ENCODE measurements at places on chromosomes 1 and 21.

DNA sequence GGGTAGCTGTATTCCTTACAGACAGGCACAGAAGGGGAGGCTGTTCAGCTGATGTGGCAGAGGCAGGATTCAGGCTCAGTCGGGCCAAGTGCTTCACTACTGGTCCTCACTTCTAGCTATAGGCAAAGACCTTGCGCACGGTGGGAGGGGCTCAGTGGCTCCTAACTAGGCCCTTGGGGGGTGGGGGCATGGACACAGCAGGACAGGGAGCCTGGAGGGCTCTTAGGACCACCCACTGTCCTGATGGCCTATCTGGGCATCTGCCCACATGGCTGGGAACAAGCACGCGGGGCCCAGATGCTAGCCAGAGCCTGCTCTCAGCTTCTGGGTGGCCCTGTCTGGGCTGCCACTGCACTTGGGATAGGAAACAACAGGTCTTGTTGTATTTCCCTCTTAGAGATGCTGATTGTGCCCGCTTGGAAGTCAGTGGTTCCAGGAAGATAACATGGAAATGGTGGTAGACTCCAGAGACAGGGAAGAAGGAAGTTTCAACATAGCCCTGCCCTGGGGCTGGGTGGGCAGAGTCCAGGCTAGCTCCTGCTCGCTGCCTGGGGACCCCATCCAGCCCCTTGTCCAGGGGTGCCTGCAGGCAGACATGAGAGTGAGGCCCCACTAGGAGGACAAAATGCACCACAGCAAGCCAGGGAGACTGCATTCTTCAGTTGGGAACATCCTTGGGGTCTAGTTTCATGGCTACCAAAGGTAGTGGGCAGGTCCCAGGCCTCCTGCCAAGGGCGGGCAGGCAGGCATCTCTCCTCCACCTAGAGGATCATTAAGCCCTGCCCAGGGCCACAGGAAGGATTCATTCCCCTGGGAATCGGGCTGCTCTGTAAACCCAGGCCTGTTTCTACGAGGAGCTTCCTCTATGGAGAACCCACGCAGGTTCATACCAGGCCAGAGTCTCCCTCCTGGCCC is 102.5 kb downstream of the BCAR3 start:
- no peak for DNase-seq

DNA sequence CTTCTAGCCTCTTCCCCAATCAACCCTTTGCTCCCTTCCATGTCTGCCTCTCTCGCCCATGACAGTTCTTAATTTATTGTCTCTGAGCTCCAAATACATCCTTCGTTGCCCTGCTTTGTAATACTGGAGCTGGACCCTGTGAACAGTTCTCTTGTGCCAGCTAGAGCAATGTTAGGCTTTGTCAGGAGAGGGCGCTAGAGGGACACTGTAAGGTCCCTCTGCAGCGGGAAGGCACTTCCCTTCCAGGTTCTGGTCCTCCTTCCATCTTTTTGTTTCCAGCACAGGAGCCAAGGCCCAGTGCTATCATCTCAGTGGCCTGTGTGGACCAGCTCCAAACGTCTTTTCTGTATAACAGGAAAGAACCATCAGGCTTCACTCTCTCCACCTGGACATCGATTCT is 95.9 kb downstream of the PTPRU start:
- no peak for DNase-seq

DNA sequence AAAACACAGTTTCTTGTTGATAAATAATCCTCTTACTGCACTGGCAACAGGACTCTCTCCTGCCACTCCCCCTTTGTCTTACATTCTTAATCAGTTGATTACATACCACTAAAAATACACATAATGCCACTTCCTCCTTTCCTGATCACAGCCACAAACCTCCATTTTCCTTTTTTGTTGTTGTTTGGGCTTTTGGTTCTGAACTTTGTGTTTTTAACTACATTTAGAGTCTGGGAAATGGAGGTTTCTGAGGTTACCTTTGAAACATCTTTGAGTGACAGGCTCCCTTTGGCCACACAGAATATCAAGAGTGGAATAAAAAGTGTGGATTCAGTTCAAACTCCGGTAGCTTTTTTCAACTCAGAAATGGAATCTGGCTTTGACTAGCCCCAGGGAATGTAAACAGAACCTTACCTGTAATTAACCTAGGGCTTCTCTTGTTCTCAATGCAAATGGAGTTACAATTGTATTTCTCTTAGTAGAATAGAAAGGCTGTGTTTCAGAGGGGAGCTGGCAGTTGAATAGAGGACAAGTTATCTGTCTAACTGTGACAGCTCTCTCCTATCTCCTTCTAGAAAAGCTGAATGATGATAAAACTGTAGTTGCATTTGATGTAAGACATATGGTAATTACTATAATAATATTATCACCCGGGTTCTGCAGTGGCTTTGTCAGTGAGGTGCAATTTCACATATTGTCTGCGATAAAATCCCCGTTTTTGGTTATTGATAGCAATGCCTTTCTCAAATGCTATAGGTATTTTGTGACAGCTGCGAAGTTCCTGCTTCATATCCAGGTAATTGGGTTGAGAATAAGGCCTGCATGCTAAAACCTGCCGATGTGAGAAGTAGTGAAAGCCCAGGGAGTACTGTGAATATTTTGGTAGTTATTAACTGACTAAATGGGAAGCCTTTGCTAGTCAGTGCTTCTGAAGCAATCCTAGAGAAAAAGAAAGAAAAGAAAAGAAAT is 66.9 kb downstream of the ST6GALNAC5 start:
- no peak for DNase-seq

DNA sequence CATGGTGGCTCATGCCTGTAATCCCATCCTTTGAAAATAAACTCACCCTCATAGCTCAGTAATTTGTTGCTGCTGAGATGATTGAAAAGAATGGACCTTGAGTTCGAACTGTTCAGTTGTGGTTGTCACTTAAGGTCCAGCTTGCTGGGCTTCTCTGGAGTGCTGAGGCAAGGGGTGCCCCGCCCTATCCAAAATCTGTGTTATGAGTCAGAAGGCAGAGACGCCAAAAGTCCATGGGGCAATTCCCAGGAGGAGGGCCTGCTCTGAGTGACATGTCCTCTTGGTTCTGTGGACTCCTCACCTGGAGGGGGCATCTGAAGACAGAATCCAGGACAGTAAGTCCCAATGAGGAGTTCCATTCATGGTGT is 64.8 kb downstream of the MYOM3 start:
- DNase-seq = peak; percentile 75

DNA sequence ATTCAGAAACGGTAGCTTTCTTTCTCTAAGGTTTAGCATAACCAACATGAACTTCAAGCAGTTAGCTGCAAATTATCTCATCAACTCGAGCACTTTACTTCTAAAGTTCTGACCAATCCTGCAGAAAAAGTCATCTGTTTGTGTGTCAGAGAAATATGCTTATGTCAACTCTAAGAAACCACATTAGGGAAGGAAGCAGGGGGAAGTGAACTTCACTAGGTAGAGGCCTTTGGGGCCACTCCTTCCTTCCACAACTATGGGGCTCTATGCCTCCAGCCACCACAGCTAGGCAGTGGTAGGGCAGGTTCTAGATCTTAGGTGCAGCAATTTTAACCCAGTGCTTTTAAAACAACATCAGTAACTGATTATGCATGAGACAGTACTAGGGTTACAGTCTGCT is 375.9 kb downstream of the DSCAM start:
- DNase-seq = no peak

DNA sequence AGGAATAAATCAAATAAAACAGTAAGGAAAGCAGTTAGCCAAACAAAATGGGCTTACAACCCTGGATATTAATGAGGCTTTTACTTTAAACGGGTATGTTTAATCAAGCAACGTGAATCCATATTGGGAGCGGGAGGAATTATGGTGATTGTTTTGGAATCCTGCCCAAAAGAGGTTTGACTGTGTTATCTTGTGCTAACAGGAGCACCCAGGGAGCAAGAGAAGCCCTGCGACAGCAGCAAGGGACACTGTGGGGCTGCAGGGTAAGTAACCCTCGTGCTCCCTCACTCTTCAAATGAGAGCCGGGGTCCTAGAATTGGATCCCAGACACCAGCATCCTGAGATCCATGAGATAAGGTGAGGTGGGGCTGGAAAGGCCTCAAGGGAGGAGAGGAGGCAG is 72.6 kb upstream of the PGBD5 start:
- DNase-seq = no peak

GRCh38 chr1:150168960-150169601 is 19.4 kb downstream of the PLEKHO1 start:
- peak; percentile 77 for DNase-seq

- no peak for DNase-seq
These were observed 6.1 kb upstream of the PSEN2 start for GRCh38 chr1:226864311-226864710.

GRCh38 chr1:182080040-182080439 is 18.5 kb upstream of the ZNF648 start:
- no peak for DNase-seq

DNA sequence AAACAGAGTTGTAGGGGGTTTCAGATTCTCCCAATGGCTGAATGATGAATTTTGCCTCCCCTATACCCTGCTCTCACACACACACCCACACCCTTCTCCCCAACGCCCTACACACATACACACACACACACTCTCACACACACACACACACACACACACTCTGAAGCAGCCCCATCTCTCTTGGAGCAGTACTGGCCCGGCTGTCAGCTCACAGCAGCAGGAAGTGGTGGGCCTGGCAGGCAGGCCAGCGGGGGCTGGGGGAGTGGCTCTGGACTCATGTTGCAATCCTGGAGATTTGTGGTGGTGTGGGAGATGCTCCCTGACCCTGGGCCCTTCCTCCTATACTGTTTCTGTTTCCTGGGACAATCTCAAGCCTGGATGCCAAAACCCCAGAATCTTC is 2.2 kb downstream of the IKBKE start:
- peak; percentile 70 for DNase-seq

DNA sequence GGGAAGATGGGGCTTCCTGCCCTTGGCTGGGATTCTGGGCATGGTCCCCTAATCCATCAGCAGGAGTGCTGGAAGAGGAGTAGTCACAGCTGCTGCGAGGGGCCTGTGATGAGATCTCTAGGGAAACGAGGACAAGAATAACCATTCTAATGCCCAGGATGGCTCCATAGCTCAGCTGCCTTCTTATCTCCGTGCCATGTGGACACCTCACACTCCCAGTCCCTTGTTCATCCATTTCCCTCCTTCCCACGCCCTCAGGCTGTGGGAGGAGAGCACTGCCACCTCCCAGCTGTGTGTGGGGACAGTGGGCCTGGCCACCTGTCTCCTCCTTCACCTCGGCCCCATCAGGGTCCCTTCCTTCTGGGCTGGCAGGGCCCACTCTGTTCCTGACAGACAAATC is 16.1 kb upstream of the ETV3 start:
- no peak for DNase-seq

DNA sequence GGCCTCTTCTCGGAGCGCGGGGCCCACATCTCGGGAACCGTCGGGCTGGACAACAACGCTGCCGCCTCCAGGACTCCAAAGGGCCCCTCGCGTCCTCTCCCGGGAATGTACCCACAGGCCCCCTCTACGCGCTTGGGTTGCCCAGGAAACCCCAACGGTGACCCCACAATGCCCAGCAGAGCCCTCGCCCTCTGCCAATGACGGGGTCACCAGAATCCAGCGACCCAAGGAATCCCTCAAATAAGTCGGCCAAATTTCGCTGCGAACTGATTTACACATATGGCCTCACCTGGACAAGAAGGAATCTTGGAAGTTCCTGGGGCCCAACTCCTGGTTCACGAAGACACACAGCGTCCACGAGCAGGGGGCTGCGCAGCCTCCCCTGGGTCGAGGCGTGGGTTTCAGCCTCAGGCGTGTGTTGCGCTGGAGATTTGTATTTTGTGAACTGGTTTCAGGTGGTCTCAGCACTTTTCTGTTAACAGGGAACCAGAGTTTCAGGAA is 78.1 kb downstream of the DESI2 start:
- DNase-seq = no peak

GRCh38 chr1:72557446-72558049 is 275.2 kb upstream of the NEGR1 start:
- DNase-seq = no peak

GRCh38 chr21:25708467-25709065 is 26.1 kb downstream of the ATP5PF start:
- DNase-seq = no peak

DNA sequence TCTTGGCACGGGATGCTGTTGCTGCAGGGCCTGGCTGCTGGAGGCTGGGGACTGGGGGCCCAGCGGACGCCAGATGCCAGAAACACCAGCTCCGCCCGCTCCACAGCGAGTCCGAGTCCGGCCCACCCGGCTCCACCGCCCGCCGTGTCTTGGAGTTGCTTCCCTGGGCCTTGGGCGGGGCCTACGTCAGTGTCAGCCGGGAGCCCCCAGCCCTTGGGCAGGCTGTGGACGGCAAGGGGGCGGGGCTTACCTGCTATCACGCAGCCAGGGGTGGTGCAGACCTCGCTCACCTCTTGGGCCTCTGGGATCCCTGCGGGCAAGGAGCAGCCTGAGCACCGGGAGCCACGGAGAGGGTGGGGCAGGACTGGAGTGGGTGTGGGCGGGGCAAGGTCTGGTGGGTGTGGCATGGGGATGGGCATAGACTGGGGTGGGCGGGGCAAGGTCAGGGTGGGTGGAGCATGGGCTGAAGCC is 21.8 kb downstream of the MMEL1 start:
- DNase-seq = peak; percentile 49

- DNase-seq = no peak
These were observed 284.1 kb downstream of the BACH1 start for GRCh38 chr21:29582855-29583254.

DNA sequence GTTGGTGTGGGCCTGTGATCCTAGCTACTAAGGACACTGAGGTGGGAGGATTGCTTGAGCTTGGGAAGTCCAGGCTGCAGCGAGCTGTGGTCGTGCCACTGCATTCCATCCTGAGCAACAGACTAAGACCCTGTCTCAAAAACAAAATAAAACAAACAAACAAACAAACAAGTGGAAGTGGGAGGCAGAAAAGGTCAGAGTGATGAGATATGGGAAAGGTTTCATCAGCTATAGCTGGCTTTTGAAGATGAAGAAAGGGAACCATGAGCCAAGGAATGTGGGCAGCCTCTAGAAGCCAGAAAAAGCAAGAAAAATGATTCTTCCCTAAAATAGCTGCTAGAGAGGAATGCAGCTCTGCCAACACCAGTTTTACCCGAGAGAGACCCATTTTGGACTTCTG is 10.6 kb upstream of the NUCKS1 start:
- DNase-seq = no peak

GRCh38 chr1:25889470-25889869 is 14.0 kb upstream of the PAQR7 start:
- DNase-seq = no peak

- DNase-seq = no peak
These were observed 22.1 kb downstream of the SPOCD1 start for GRCh38 chr1:31793586-31794285.

DNA sequence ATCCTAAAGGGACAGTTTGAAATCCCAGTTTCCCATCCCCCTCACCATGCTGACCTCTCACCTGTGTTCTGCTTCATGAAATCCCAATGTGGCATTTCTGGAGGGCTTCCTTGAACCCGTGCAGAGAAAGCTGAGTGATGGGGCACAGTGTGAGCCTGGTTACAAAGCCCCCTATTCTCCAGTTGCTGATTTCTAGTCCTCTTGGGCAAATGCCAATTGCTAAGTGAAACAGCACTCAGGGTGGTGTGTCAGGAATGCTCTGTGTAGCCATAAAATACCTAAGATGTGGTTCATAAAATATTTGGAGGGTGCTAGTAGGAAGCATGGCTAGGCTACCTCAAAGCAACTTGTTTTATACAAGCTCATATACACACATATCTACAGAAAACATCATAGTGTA is 32.0 kb downstream of the SUSD4 start:
- DNase-seq = no peak

GRCh38 chr1:3678361-3679097 is 26.2 kb downstream of the TP73 start:
- peak; percentile 45 for DNase-seq
